Stimulated activated CD4-positive, alpha-beta T cell treated with anti-CD3 and anti-CD28 coated beads, Interleukin-12 subunit alpha, Interleukin-12 subunit beta, amount 100 ng/mL, for 4 hours (primary cell): ENCODE measurements at places on chromosomes 2 and 18.

DNA sequence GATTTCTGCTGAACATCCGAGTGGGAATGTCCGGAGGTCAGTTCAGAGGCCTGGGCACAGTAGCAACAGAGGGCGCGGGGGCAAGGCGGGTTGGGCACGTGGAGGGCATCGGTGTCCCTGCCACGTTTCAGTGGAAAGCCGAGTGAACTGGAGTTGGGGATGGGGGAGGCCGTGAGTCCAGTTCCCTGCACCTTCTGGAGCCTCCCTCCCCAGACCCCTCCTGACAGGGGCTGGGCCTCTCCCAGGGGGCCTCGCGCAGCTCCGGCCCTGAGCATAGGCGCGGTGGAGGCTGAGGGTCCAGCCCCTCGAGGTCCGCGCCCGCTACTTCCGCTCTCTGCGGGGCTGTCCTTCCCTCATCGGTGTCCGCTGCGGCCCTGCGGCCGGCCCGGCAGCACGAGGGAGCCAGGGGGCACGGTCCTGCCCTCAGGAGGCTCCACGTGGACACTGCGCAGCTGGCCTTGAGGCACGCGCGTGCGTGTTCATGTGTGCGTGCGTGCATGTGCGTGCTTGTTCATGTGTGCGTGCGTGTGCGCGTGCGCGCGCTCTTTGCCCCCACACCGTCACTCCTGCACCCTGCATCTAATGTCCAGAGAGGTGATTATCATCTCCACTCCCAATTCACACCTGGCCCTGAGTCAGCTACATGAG is 50.2 kb downstream of the PLEKHB2 start:
- no peak for DNase-seq

DNA sequence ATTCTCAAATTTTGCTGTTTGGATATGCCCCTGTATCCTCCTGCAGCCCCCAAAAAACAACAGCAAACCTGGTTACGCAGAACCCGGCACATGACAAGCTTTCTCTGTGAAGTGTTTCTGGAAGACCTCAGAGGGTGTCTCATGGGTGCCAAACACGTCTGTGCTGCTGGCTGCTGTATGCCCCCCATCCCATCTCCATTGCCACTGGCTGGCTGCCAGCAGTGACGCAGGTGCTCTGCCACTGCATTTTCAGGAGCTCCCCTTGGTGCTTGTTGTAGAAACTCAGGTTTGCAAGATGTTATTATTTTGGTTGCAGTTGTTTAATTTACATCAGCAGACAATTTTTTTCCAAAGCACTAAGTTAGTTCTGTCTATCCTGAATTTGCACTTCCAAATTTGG is 166.4 kb upstream of the FANCL start:
- DNase-seq: no peak

DNA sequence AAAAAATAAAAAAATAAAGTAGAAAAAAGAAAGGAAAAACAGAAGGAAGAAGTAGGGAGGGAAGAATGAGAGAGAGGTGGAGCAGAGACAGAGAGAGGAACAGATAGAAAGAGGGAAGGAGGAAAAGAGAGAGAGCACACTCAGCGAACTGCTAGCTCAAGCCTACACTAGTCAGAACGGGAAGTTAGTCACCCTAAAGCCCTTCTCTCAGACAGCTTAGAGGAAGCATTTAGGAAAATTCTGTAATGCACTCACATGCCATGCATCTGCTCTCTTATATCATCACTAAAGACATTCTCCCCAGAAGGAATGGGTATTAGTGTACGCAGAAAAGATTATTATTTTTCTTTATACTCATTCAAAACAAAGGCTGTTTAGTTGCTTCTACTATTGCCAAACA is 68.1 kb upstream of the SULT1C3 start:
- no peak for DNase-seq

- no peak for DNase-seq
These were observed 172.3 kb downstream of the ALK start for GRCh38 chr2:29749041-29749440.

DNA sequence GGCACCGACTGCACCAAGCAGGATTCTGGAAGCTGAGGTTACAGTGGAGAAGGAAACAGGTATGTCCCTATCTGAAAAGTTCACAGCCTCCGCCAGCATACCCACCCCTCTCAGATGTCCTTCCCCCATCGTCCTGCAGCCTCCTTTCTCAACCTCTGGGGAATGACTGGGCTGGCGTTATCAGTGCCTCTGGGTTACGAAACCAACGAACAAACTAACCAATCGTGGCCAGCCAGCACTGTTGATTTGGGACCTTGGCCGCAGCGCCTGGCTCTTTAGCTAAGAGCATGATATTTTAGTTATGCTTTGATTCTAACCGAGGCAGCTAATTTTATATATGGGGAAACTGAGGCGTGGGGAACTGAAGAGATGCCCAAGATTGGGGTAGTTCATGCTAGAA is 233.0 kb downstream of the TFCP2L1 start:
- no peak for DNase-seq

GRCh38 chr2:74008761-74009395 is 24.2 kb downstream of the TET3 start:
- no peak for DNase-seq

DNA sequence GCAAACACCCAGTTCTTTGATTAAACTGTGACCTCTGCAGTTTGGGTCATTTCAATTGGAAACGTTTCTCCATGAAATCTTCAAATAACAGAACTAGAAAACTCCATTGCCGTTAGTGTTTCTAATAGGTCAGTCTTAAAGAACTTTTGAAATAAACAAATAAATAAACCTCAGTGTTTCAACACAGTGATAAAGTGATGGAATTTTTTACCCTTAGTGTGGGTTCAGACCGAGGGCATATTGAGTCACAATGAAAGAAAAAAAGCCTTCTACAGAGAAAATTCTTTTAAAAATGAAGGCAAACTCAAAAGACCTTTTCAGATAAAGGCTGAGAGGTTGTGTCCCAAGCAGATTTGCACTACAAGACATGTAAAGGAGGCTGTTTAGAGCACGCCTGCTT is 149.6 kb downstream of the NCKAP5 start:
- DNase-seq: no peak

- no peak for DNase-seq
These were observed 159.3 kb upstream of the STK17B start for GRCh38 chr2:196330645-196331044.

GRCh38 chr18:6219116-6219717 is 195.5 kb downstream of the L3MBTL4 start:
- no peak for DNase-seq

DNA sequence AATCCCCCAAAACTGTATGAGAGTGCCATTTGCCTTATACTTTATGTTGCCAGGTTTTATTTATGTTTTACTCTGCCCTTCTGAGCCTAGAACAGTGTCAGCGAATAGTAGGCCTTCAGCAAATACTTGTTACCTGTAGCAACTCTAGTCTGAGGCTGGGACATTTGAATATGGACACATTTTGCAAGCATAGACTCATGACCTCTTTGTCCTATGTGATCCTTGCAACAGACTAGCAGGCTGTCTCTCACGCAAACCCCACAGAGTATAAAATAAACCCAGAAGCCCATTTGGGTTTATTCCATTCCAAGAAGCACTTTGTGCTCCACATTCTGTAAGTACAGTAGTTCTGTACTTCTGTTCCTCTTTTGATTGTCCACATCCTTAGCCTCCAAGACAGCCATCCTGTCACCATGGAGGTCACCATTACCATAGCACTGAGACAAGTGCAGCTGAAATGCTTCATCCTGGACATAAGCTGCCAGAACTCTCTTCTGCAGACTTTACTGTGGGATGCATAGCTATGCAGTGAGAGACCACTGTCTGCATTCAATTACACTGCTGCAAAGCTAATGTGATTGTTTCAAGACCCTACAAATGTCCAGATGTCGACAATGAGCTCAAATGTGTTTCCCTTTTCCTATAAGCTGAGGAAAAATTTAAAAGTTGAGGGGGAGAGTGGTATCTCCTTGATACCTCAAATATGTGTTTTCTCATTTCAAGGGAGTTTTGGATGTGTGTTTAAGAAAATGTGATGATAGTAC is 425.7 kb downstream of the PID1 start:
- DNase-seq: no peak

DNA sequence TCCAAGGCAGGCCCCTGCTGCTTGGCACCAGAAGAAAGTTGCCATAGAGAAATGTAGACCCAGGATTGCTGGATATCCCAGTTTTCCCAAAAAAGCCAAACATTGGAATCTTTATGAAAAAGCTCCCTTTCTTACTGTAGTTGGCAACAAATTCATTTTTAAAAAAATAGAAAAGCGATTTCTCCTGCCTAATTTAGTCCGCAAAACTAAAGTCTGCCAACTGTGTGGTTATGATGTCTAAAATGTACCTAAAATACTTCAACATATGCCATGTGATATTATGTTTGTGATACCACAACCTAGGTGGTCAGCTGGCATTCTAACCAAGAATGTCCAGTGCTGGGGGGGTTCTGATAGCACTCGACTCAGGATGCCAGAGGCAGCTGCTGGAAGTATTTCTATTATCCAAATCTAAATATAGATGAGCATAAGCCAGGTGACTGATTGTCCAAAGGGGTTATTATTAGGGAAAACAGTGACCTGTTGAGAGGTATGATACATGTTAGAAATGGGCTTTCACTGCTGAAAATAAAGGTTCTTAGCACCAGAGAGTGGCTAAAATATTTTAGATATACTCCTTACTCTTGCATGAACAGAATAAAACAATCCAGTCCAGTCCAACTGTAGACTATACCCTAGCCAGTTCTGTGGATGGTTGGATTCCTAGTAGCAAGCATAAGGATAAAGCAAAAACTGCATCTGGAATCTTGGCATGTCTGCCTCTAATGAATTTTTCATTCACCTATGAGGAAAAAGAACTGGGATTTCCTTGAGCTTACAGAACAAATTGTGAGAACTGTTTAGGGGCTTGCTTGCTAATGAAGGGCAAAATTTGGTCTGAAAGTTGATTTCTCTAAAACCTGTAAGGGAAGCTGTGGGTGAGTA is 101.7 kb downstream of the STK39 start:
- no peak for DNase-seq

DNA sequence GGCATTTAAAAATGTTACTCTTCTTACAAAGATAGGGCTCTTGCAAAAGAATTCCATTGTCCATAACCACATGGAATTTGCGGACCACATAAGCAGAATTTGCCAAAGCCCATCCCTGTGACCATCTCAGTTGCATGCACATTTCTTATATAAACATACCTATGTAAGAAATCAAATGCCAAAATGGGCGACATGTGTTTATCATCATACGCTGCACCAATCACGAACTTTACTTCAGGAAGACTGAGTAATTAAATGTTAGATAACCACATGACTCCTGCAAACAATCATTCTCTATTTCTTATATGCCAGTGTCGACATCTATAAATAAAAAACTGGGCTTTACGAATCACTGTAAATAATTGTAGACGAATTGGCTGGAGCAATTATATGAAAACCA is 186.1 kb upstream of the RBMS1 start:
- DNase-seq: no peak

GRCh38 chr2:207150284-207150683 is 15.5 kb downstream of the KLF7 start:
- no peak for DNase-seq

DNA sequence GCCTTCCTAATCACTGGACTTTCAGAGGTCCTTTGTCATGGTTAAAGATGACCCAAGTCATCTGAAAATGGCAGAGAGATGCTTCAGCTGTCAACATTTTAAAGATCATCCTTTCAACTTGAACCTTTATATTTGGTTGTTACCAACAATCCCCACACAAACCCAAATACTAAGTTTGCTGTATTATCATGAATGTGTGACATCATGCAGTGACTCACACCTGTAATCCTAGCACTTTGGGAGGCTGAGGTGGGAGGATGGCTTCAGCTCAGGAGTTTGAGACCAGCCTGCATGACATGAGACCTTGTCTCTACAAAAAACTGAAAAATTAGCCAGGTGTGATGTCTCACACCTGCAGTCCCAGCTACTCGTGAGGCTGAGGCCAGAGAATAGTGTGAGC is 55.2 kb upstream of the NRP2 start:
- DNase-seq: no peak

GRCh38 chr18:9782073-9782857 is 74.2 kb downstream of the RAB31 start:
- DNase-seq: no peak

DNA sequence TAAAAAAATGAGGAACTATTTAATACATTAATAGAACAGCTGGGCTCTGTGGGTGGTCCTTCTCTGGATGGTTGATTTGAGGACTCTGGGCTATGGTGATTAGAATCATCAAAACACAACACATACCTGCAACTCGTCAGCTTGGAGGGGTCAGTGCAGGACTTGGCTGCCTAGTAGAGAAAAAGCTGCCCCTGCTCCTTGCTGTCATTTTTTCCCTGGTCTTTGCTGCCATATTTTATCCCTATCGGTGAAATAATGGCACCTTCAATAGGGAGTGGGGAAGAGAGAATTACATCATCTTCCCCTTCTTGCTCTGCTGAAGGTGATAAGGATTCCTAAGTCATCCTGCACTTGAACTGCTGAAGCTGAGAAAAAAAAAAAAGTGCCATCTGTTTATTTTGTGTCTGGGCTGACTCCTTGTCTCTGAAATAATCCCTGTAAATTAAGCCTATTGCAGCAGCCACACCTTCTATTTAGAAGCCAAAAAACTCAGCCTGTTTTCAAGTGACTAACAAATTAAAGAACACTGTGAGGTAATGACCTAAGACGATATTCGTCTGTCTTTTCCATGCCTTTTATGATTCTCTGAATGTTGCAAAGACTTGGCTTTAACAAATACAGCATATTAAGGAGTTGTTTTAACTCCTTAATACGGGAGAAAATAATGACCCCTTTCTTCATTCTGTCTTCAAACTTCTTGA is 89.3 kb downstream of the ACVR1 start:
- no peak for DNase-seq

GRCh38 chr2:99834426-99834825 is 308.0 kb downstream of the AFF3 start:
- DNase-seq: no peak

DNA sequence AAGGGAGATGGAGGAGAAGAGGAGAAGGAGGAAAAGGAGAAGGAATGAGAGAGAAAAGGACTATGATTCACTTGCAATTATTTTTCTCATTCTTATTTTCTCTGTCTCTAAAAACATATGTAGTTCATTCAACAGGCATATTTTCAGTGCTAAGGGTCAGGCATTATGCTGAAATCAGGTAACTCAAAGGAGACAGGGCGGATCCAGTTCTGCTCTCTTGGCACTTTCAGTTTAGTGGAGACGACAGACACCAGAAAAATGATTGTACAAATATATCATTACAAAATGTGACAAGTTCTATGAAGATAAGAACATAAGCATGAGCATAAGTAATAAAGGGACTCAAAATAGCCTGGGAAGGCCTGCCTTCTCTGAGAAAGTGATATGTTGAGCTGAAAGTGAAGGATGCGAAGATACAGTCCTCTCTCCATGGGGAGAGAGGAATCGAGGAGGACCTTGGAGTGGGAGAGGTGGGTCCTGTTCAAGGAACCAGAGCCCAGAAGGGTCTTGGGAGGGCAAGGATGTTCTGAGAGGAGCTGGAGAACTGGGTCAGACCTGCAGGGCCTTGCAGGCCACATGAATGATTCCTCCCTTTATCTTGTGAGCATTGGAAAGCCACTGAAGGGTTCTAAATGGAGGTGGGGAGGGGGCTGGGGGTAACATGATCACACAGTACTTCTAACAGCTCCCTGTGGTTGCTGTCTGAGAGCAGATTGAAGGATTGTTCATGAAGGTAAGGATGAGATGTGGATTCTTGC is 58.6 kb upstream of the TMEM17 start:
- DNase-seq: no peak

GRCh38 chr2:142866426-142866825 is 11.0 kb upstream of the KYNU start:
- DNase-seq: no peak

- DNase-seq: no peak
These were observed 419.2 kb upstream of the CDH19 start for GRCh38 chr18:67023059-67023458.

GRCh38 chr18:23536204-23536603 is 32.9 kb downstream of the RMC1 start:
- DNase-seq: no peak
